ENCODE measurements at places on chromosomes 2 and 18. TPM values are rescaled to one million over a fixed set of nuclear protein-coding genes. Genes with fewer than 3 reads are reported as not detected.
A peak's percentile ranks its signal among the peaks of the same experiment; 100 is the strongest.

IL1RL1 gene
- not detected for total RNA-seq

AKAIN1 gene
- not detected for total RNA-seq

TRPM8 gene
- total RNA-seq: 4.9 TPM

MARCO gene
- total RNA-seq: not detected

LYG2 gene
- not detected for total RNA-seq

CCDC195 gene
- not detected for total RNA-seq

DUSP2 gene
- not detected for total RNA-seq

DNA sequence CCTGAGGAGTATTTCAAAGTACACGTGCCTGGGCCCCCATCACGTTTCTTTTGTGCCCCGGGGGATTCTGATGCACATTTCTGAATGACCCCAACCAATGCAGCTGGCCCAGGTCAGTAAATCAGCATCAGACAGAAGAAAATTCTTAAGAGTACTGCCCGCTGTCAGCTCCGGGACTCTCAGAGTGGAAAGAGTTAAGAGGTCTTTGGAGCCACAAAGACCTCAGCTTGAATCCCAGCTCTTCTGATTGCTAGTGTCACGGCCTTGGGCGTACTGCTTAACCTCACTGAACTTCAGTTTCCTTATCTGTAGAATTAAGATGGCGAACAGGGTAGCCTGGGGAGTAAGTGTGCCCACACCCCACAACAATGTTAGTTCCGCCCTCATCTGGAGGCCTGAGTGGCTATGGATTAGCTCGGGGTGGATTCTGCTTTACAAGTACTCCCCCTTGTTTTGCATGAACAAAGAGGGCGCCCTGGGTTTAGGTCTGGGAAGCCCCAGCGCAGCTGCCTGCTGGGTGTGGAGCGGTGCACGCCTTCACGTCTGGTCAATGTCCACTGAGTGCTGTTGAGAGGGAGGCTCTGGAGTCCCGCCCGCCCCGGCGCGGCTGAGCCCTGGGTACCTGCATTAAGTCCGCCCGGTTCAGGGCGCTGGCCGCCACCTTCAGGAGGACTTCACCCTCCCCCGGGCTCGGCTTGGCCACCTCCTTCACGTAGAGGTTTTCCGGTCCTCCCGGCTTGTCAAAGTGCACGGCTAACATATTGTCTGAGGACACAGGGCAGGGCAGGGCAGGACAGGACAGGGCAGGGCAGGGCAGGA is 858 bp downstream of the TP53I3 start:
- peak overlapping the region; percentile 96 for H3K27ac ChIP-seq
- peak overlapping the region; percentile 59 for H3K4me3 ChIP-seq

DNA sequence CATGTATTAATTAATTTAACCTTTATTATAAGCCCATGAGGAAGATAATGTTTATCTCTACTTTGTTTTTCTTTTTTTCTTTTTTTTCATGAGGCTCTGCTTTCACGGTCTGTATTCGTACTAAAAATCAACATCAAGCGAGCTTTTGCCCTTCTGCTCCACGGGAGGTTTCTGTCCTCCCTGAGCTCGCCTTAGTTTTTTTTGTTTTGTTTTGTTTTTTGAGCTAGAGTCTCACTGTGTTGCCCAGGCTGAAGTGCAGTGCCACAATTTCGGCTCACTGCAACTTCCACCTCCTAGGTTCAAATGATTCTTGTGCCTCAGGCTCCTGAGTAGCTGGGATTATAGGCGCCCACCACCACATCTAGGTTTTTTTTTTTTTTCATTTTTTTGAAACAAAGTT is 29.9 kb upstream of the BMPR2 start:
- H3K4me1 ChIP-seq: no peaks in the 10 kb centered on the region
- no peaks in the 10 kb centered on the region for H3K27me3 ChIP-seq

GRCh38 chr2:199775267-199775666 is 75.7 kb downstream of the FTCDNL1 start:
- H3K4me3 ChIP-seq: no peak overlapping the region
- H3K27me3 ChIP-seq: no peaks in the 10 kb centered on the region
- DNase-seq: no peak
- no peak overlapping the region for H3K27ac ChIP-seq

GRCh38 chr2:2098458-2099167 is 232.5 kb downstream of the MYT1L start:
- H3K36me3 ChIP-seq: no peaks in the 10 kb centered on the region
- H3K4me3 ChIP-seq: no peak overlapping the region
- DNase-seq: no peak

- H3K4me3 ChIP-seq: no peak overlapping the region
- no peak for DNase-seq
- no peak overlapping the region for H3K27ac ChIP-seq
Observed at GRCh38 chr18:48609820-48610815, 71.3 kb downstream of the CTIF start.

- peaks cover 58% of the 10 kb centered on the region for H3K4me1 ChIP-seq
- peaks cover 25% of the 10 kb centered on the region for H3K36me3 ChIP-seq
- peak overlapping the region; percentile 78 for H3K4me3 ChIP-seq
- H3K27ac ChIP-seq: no peak overlapping the region
- peaks cover 80% of the 10 kb centered on the region for H3K27me3 ChIP-seq
- DNase-seq: peak; percentile 66
Observed at GRCh38 chr18:59272221-59272888, 899 bp downstream of the RAX start.

DNA sequence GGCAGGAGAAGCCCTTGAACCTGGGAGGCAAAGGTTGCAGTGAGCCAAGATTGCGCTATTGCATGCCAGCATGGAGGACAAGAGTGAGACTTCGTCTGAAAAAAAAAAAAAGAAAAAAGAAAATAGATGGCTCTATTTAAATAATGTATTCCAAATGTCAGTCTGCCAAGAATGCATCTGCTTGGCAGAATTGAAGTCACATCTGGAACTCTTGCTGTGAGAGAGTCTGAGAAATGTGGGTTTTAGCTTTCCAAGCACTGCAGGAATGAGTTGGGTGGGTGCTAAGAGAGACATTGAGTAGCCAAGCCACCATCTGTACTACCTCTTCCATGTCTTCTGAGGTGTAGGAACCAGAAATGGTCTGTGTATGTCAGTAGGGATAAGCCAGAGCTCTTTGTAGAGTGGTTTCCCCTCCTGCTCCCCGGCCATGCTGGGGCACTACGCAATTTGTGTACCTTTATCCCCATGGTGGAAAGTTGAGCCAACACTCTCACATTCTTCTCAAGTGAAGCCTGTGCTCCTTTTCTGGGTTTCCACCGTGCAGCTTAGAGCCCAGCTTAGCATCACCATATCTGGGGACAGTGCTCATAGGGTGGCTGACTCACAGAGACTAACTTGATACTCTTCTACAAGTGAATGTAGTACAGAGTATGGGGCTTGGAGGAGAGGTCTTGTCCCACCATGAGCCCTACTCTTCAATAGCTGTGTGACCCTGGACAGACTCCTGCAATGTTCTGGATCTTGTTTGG is 25.3 kb downstream of the IL1F10 start:
- no peaks in the 10 kb centered on the region for H3K4me1 ChIP-seq
- no peaks in the 10 kb centered on the region for H3K36me3 ChIP-seq
- H3K4me3 ChIP-seq: no peak overlapping the region
- H3K27me3 ChIP-seq: peaks cover 34% of the 10 kb centered on the region

DNA sequence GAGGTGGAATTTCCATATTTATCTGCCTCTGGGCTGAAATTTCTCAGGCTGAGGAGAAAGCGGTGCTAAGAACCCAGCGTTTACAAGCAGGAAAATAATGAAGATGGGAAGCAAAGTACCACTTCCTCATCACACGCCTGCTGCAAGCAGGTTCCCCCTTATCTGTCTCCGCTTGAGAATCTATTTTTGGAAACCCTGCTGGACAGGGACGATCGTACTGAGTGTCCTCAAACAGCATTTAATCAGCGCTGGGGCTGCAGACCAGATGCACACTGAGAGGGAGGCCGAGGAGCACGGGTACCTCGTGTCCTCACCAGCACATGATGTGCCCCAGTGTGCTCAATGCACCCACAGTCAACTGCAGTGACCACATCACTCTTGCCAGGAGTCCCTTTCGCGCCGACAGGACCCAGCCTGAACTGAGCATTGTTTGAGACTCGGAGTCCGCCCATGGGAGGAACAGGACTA is 160.4 kb downstream of the HDAC4 start:
- no peak overlapping the region for H3K27ac ChIP-seq
- no peaks in the 10 kb centered on the region for H3K27me3 ChIP-seq
- H3K4me3 ChIP-seq: no peak overlapping the region
- no peak for DNase-seq
- no peaks in the 10 kb centered on the region for H3K36me3 ChIP-seq

GRCh38 chr18:25737710-25738311 is 352.6 kb downstream of the SS18 start:
- H3K27me3 ChIP-seq: peaks cover 11% of the 10 kb centered on the region
- DNase-seq: no peak
- H3K27ac ChIP-seq: no peak overlapping the region
- H3K4me1 ChIP-seq: peaks cover 56% of the 10 kb centered on the region
- no peaks in the 10 kb centered on the region for H3K36me3 ChIP-seq

- H3K27me3 ChIP-seq: no peaks in the 10 kb centered on the region
- no peaks in the 10 kb centered on the region for H3K36me3 ChIP-seq
- no peak overlapping the region for H3K4me3 ChIP-seq
- no peak overlapping the region for H3K27ac ChIP-seq
- DNase-seq: no peak
Observed at GRCh38 chr2:134873152-134873551, 34.7 kb downstream of the ACMSD start.

- peaks cover 19% of the 10 kb centered on the region for H3K4me1 ChIP-seq
- peaks cover 28% of the 10 kb centered on the region for H3K27me3 ChIP-seq
- peaks cover 5% of the 10 kb centered on the region for H3K36me3 ChIP-seq
- no peak overlapping the region for H3K27ac ChIP-seq
Observed at GRCh38 chr2:112642966-112643365, 2.8 kb upstream of the SLC20A1 start.

- H3K4me1 ChIP-seq: no peaks in the 10 kb centered on the region
- no peak overlapping the region for H3K4me3 ChIP-seq
- H3K36me3 ChIP-seq: no peaks in the 10 kb centered on the region
- no peak for DNase-seq
Observed at GRCh38 chr2:233953087-233953801, 36.1 kb downstream of the TRPM8 start.

GRCh38 chr2:232668805-232669444 is 28.2 kb upstream of the GIGYF2 start:
- H3K4me1 ChIP-seq: peaks cover 9% of the 10 kb centered on the region
- H3K27ac ChIP-seq: no peak overlapping the region
- DNase-seq: peak; percentile 51
- H3K4me3 ChIP-seq: no peak overlapping the region
- no peaks in the 10 kb centered on the region for H3K36me3 ChIP-seq
- no peaks in the 10 kb centered on the region for H3K27me3 ChIP-seq

DNA sequence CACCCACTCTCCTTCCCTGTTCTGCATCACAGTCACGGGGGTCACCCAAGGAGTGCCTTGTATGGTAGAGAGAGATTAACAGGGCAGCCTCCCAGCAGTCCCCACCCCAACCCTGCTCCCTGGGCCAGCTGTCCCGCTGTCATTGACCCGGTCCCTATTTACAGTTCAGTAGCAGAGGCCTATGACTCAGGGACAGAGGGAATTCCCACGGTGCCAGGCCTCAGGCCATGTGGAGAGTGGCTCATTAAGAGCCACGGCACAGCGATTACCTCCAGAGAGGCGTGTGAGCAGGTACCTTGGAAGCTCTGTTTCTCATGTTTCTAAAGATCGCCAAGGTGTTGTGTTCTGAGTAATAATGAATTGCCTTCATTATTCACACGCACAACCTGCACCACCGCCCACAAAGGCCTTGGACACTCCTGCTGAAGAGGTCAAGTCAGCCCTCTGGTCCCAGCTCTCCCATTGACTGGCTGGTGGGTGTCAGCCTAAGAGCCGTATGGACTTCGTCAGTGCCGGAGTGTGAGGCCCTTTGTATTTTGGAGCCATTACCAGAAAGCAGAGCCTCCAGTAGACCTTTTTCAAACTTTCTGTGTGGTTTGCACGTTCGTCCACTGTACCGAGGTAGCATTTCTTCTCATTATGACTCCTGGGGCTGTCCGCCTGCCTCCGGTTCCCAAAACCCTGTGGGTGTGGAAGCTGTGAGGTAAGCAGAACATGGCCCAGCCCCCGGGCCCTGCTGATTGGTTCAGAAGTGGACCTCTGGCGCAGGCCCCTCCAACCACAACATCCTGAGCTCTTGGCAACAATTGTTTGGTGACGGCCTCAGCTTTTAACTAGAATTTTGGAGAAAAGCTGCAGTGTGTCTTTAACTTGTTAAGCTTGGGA is 47.0 kb downstream of the SERTAD2 start:
- no peaks in the 10 kb centered on the region for H3K36me3 ChIP-seq
- no peaks in the 10 kb centered on the region for H3K27me3 ChIP-seq
- peak; percentile 74 for DNase-seq
- peaks cover 23% of the 10 kb centered on the region for H3K4me1 ChIP-seq
- no peak overlapping the region for H3K4me3 ChIP-seq

DNA sequence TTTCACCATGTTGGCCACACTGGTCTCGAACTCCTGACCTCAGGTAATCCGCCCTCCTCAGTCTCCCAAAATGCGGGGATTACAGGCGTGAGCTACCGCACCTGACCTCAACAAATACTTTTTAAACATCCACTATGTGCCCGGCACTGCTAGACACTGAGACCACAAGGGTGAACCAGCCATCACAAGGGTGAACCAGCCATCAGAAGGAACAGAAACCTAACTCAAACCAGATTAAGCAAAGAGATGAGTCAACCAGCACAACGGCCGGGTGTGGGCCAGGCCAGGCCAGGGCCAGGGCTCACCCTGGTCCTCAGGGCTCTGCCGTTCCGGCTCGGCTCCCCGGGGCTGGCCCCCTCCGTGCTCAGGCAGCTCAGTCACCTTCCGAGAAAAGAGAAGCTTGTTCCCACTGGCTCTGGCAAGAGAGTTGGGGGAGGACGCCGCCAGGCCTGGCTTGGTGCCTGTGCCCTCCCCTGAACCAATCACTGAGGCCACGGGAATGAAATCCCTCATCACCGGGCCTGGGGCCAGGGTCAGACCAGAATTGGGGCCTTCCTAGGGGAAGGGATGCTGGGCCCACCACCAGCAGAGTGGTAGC is 4.4 kb downstream of the TEX44 start:
- peaks cover 9% of the 10 kb centered on the region for H3K4me1 ChIP-seq
- no peak overlapping the region for H3K27ac ChIP-seq
- no peak for DNase-seq
- H3K27me3 ChIP-seq: no peaks in the 10 kb centered on the region

DNA sequence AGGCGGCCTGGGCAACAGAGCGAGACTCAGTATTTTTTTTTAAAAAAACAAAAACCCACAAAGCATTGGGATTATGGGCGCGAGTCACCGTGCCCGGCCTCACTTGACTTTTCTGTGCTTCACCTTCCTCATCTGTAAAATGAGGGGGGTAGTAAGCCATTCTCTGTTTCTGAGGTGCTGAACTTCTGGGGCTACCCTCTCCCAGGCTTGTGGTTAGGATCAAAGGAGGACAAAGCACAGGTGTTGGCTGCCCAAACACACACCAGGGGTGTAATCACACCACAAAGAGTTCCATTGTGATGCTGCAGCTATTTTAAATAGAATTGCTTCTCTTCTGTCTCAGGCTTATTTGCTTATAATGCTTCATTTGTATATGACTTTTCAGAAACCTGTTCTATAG is 35.8 kb upstream of the INHBB start:
- H3K27me3 ChIP-seq: peaks cover 35% of the 10 kb centered on the region
- no peaks in the 10 kb centered on the region for H3K36me3 ChIP-seq
- no peak for DNase-seq

GRCh38 chr2:149167941-149168340 is 129.4 kb downstream of the LYPD6B start:
- no peak overlapping the region for H3K4me3 ChIP-seq
- H3K36me3 ChIP-seq: no peaks in the 10 kb centered on the region
- no peaks in the 10 kb centered on the region for H3K27me3 ChIP-seq
- no peak overlapping the region for H3K27ac ChIP-seq
- no peaks in the 10 kb centered on the region for H3K4me1 ChIP-seq

- no peak overlapping the region for H3K27ac ChIP-seq
- H3K4me1 ChIP-seq: no peaks in the 10 kb centered on the region
- no peak overlapping the region for H3K4me3 ChIP-seq
- H3K27me3 ChIP-seq: no peaks in the 10 kb centered on the region
- peaks cover 11% of the 10 kb centered on the region for H3K36me3 ChIP-seq
Observed at GRCh38 chr2:27651056-27651455, 12.4 kb downstream of the SUPT7L start.
